ENCODE measurements at places on chromosomes 7 and 10.

GRCh38 chr10:121137533-121137932, 286.4 kb downstream of the WDR11 start:
- DNase-seq, result no peak

- DNase-seq, result no peak
Measured at GRCh38 chr7:83882551-83882950, 233.6 kb upstream of the SEMA3E start.

GRCh38 chr10:69956741-69957230, 95.9 kb upstream of the MACROH2A2 start:
- no peak for DNase-seq

- no peak for DNase-seq
Measured at GRCh38 chr7:45662540-45663166, 88.5 kb downstream of the ADCY1 start.

GRCh38 chr7:130491841-130492522, at the start of gene MEST:
Gene MEST (plus strand): TSS chr7:130492085. CDS start chr7:130492314, 229 bp downstream.
- DNase-seq, result peak; percentile 58

DNA sequence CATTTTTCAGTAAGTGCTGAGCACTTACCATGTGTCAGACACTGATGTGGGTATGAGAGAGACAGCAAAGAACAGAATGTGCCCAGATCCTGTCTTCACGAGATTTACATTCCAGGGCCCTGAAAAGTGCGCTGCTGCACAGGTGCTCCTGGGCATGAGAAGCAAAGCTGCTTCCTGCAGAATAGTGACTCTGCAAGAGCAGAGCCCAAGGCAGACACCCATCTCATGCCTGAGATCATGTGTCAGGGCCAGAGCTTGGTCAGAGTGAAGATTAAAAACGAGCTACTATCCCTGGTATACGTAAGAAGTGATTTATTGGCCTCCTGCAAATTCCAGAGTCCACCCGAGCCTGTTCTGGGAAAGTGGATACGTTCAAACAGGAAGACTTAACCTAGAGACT, 824.4 kb downstream of the GRID1 start:
- DNase-seq, result peak; percentile 68

GRCh38 chr10:34006471-34006870, 672.0 kb upstream of the NRP1 start:
- no peak for DNase-seq

- DNase-seq, result no peak
Measured at GRCh38 chr7:45176886-45177731, 19.5 kb downstream of the RAMP3 start.

- no peak for DNase-seq
Measured at GRCh38 chr7:12607134-12607533, 36.6 kb downstream of the SCIN start.

GRCh38 chr7:131238347-131238931, 89.2 kb upstream of the MKLN1 start:
- DNase-seq, result no peak

DNA sequence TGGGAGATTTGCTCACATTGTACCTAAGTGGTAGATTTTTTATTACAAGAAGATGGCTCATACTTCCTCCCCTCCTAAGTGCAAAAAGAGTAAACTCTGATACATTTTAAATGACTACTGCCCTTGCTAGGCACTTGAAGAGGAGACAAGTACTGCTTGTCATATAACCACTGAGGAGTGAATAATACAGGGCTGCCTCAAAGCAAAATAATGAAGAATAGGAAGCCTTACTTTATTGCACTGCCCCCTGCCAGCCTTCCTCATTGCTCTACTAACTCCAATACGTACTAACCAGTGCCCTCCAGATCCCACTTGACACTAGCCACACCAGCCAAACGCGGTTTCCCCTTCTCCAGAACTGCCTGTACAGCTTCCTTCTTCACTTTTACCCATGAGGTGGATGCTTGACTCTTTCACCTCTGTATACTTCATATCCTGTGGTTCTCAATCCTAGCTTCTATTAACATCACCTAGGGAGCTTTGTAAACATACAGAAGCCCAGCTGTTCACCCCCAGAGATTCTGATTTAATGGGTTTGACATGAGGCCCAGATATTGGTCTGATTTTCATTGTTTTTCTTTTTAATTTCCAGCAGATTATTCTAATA, 11.7 kb upstream of the MTERF1 start:
- no peak for DNase-seq
